ENCODE measurements at places on chromosomes 1 and 21.

DNA sequence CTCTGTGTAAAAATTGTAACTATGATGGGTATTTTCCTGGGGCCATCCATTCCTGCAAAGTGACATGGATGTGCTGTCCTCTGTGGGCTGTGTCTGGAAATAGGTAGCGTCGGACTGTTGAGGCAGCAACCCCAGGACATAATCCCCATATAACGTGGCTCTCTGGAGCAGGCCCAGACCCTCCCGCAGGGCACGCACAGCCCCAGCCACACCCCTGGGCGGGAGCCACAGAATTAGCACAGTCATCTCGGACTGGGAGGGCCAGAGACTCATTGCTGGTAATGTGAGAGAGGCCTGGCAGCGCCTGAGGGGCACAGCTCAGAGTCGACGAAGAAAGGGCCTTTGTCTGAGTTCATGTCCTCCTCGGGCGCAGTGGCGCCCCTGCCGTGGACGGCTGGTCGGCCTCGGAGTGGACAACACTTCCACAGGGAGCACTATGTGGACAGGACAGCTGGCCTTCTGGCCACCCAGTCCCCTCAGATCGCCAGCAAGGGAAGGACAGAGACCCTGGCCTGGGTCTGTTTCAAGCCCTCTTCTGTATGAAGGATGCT lies 20.1 kb downstream of the SIM2 start:
- DNase-seq: no peak

- peak; percentile 72 for DNase-seq
Observed at GRCh38 chr1:66439031-66439740, 94.8 kb upstream of the SGIP1 start.

DNA sequence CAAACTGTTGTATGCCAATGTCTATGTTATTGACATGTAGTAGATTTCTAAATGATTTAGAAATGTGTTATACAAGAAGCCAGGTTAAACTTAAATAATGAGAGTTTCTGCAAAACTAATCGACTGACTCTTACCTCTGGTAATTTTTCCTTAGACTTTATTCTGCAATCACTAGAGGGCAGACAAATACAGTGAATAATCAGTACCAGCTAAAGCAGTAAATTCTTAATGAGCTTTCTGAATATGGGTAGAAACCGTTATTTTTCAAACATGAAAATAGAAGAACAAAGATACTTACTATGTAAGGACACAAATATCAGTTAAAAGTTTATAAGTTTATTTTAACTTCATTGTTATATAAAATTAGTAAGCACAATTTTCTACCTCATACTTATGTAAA lies 97.9 kb upstream of the RGS1 start:
- peak; percentile 17 for DNase-seq

DNA sequence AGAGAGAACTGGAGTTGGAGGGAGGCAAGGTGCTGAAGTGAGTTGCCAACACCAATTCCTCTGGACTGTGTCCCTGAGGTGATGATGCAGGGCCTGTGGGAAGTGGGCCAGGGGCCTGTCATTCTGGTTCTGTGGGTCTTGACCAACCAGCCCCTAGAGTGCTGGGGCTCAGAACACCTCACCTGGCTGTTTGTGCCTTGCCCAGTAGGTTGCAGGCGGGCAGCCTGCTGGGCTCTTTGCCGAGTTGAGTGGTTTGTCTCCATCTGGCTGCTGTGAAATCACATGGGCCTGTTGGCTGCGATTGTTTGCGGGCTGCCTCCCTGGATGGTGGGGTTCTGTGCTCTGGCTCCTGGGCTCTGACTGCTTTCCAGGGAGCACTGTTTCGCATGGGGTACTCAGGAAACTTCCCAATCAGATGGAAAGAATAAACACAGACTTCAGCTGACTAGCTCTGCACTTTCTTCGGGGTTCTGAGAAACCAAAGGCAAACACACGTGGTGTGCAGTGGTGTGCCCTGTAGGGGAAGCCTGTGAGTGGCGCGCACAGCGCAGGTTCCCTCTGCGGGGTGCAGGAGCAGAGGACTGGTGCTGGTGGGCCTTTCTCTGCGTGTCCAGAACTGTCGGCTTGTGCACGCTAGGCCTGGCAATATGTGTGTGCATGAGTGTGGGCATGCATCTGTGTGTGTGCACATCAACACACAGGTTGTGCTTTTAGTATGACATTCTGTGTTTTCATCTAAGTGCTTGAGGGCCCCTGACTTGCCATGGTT lies 95.1 kb downstream of the RHOU start:
- DNase-seq: no peak

GRCh38 chr1:149979245-149979971 lies 31.1 kb downstream of the OTUD7B start:
- DNase-seq: no peak

DNA sequence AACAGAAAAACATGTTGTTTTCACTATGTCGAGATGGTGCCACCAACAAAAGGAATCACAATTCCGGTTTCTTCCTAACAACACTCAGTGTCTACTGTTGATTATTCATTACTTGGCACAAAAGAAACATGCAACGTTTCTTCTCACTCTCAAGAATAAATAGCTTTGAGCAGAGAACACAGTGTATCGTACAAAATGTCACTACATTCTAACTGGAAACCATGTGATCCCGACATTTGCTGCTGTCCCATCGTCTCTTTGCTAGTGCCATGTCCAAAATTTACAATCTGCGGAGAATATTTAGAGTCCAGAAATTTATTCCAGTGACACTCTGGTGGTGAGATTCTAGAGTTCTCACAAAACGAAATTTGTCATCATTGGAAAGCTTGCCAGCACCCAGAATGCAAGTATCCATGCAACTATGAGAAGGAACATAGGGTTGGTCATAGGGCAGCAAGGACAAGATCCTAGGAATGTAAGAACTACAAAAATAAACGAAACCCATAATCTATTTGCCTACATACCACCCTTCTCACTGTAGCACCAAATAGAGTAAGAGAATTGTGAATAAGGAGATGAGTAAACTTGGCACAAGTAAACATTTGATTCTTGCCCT lies 505.1 kb downstream of the LTN1 start:
- no peak for DNase-seq

DNA sequence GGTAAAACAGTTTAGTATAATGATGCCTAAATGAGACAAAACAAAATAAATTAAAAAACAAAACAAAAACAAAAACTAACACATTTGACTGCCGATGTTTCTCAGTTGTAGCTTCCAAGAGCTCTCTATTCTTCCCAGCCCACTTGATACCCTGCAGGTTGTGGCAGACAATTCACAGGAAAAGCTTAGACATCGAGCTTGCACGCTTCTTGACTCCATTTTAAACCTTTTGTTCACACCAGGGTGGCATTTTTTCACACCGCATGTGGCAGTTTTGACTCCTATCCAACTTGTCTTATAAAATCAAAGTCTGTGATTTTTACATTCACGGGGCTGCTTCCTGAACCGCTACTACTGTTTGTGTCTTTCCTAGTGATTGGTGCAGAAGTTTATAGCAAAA lies 575.9 kb downstream of the USP25 start:
- no peak for DNase-seq

- DNase-seq: no peak
Observed at GRCh38 chr1:34770891-34771504, 10.0 kb upstream of the GJB3 start.

DNA sequence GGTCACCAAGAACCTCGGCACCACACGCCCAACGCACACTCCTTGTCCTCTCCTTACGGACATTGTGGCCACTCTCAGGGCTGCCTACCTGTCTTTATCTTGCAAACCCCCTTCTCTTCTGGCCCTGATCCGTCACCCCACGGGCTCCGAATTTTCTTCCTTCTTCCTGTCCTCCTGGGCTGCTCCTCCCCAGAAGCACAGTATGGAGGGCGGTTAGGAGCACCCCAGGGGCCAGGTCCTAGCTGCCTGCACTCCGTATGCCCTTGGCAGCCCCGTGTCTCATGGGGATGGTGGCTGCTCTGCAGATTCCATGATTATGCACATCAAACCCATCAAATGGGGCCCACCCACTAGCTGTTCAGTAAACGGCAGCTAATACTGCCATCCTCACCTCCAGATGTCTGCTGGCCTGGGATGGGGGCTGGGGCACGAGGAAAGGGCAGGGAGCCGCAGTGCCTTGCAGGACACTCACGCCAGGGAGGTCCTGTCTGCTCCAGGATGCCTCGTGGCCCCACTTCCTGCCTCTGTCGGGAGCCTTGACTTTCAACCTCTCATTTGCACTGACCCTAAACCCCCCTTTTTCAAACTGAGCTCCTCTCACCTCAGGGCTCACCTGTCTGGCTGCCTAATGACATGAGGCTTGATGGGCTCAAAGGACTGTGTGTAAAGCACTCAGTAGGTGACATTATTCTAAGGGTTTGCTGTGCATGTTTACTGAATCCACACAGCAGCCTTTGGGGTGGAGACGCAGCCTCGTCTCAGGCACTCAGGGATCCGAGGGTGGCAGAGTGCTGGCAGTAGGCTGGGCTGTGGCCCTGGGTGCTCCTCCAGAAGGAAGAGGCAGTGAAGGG lies 4.4 kb downstream of the TTC34 start:
- DNase-seq: no peak

DNA sequence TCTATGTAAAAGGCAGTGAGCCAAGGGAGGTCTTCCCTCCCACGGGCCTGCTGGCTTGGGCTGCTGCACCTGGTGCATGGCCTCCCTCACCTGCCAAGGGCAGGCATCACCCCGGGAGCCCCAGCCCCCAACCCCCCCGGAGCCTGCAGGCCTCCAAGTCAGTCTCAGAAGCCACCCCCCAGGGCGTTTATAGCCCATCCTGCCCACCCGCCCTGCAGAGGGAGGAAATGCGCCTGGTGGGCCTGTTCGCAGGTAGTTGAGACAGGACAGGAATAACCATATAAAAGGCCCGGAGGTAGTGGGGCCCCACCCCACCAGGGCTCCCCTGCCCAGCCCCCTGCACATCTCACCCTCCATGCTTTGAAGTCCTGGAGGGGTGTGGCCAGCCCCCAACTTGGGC lies 18.2 kb upstream of the ARF1 start:
- DNase-seq: no peak

DNA sequence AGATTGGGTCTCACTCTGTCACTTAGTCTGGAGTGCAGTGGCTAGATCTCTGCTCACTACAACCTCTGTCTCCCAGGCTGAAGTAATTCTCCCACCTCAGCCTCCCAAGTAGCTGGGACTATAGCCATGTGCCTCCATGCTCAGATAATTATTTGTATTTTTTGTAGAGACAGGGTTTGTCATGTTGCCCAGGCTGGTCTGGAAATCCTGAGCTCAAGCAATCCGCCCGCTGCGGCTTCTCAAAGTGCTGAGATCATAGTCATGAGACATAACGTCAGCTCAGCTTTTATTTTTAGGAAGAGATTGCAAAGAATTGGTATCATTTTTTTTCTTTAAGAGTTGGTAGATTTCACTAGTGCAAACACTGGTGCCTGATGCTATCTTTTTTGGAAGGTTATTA lies 244.9 kb downstream of the DSCAM start:
- DNase-seq: no peak

GRCh38 chr1:63774617-63775417 lies 1.0 kb downstream of the ROR1 start:
- peak; percentile 3 for DNase-seq

GRCh38 chr1:15758953-15759661 lies 512 bp downstream of the FBLIM1 start:
- DNase-seq: no peak

- peak; percentile 12 for DNase-seq
Observed at GRCh38 chr1:13687151-13687715, 12.8 kb upstream of the PRDM2 start.

GRCh38 chr1:86436041-86436440 lies 12.1 kb downstream of the CLCA2 start:
- DNase-seq: no peak

GRCh38 chr21:40208206-40208947 lies 341.1 kb downstream of the PCP4 start:
- no peak for DNase-seq

- no peak for DNase-seq
Observed at GRCh38 chr1:16391411-16391810, 24.4 kb downstream of the SZRD1 start.

DNA sequence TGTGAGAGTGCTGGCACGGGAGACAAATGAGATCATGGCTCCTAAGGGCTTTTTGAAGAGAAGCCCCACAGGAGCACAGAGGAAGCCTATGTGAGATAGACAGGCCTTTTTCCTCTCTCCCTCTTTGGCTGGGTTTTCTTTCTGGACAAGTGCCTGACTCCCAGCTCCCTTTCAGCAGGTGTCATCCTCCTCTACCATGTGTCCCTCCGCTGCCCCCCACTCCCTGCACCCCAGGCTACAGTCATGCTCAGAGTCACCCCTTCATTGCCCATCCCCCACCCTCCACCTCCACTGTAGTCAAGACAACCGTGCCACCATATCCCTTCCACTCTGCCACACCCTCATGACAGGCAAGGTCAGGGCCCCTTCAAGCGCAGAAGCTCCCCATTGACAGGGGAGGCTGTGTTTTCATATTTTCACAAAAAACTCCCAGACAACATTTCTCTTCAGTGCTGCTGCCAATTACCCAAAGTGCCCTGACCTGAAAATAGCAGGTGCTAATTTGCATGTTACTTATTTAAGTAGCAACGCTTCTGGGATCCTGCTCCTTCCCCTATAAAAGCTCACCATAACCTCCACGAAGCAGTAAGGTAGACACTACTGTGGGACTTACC lies 92.1 kb upstream of the IPO9 start:
- DNase-seq: no peak

- no peak for DNase-seq
Observed at GRCh38 chr1:210262167-210262896, 29.7 kb downstream of the SERTAD4 start.

DNA sequence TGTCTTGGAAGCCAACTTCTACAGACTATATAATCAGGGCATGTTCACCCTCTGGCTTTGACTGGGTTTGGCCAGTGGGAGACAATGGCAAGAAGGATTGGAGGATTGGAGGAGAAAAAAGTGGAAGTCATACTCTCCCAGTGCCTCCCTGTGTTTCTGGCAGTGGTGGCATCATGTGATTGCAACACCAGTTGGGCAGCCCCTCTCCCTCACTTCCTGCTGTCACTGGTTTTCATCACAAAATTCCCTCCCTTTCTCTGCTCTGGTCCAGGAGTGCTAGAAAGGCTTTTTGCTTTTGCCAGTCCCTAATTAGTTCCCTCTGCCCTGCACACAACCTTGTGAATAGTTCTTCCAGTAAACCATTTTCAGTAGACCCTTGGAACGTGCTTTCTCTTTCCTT lies 3.7 kb upstream of the QSOX1 start:
- no peak for DNase-seq

All from GM06990 (cell line).